Right ventricle myocardium inferior (tissue), 1 donor: ENCODE measurements at places on chromosomes 5 and 9.
A peak's percentile ranks its signal among the peaks of the same experiment; 100 is the strongest.

GRCh38 chr5:53397845-53398244 is 82.6 kb upstream of the FST start:
- peak; percentile 64 for DNase-seq

DNA sequence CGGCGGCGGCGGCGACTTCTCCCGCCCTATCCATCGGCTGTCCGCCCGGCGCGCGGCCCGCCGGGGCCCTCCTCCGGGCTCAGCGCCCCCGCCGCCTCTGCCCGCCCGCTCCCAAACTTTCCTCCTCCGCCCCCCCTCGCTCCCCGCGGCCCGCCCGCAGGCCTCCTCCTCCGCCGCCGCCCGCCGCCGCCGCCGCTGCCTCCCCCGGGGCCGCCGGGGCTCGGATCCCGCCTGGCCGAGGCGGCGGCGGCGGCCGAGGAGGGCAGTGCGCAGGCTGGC is 460 bp upstream of the PBX3 start:
- no peak for DNase-seq

DNA sequence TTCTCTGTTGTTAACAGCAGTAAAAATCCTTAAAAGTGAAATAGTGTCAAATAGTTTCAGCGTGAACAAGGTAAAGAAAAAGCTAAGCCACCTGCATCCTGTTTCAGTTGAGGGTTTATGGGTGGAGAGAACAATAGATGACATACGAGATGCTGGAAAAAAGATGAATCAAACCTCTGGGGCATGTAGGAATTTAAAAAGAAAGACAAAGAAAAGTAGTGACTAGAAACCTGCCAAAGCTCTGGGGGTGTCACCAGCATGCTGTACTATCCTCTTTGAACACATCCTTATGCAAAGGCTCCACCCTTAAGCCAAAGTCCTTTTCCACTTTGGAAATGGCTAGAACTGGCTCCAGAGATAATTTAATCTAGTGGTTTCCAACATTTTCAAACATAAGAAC is 22.2 kb downstream of the SCAI start:
- DNase-seq: no peak

- DNase-seq: no peak
Observed at GRCh38 chr9:95307538-95307937, 10.0 kb downstream of the FANCC start.
